ENCODE measurements at places on chromosomes 12 and 14. TPM values are rescaled to one million over a fixed set of nuclear protein-coding genes. Genes with fewer than 3 reads are reported as not detected.

DNA sequence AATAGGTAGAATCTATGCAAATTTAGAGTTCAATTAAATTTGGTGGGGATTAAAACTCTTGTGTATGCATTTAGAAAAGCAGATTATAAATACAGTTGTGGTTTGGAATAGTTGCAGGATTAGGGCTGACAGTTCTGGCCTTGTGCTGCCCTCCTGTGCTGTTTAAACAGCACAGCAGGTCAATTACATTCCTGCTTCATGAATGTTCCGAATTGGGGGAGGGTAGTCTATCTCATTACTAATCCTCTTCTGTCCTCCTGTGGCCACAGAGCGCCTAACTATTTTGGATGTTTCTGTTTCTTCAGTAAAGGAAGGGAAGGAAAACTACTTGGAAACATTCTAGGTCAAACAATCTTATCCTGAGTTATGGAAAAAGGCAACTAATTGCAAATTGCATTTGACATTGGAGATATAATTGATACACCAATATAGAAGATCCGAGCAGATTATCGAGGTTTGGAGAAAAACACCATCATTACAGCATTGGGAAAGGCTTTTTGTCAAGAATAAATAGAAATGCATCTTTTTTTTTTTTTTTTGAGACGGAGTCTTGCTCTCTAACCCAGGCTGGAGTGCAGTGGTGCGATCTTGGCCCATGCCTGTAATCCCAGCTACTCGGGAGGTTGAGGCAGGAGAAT lies 8.7 kb upstream of the GPR19 start:
- DNase-seq = peak; percentile 84

DNA sequence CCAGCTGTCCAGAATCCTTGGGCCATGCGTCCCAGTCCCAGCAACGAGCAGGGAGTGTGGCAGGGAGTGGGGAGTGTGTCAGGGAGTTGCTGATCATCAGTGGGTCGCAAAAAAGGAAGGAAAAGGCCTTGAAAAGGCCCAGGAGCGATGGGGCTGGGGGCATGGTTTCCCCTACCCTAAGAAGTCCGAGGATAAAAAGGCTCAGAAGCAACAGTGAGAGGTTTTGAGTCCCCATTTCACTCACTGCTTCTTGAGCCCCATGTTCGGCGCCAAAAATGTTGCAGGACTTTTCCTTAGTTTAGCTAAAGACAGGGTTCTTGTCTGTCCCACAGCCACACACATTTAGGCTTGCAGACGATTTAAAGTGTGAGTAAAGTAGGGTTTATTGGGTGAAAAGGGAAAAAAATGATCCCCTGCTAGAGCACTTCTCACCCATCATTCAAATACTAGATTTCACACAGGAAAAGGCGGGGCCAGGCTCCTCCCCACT lies 189.5 kb downstream of the KCNC2 start:
- DNase-seq = no peak

GRCh38 chr12:106672314-106673025 lies 89.7 kb downstream of the RFX4 start:
- no peak for DNase-seq

DNA sequence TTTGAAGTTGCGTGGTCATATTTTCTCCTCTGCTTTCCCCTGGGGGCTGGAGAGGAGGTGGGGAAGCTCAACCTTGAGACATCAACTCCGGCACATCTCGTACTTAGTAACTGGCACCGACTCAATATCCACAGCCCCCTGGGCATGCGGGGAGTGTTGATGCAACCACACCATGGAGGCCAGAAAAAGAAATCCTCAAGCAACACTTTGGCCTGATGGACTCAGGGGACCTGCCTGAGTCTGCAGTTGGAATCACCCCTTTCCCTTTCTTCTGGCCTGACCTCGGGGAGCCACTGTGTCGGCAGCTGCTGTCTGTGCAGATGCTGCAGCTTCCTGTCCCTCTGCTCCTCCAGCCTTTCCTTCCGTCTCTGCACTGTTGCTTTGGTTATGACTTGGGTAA lies 11.4 kb upstream of the AACS start:
- peak; percentile 73 for DNase-seq

GRCh38 chr14:63717702-63718101 lies 10.2 kb downstream of the SGPP1 start:
- DNase-seq = no peak

DNA sequence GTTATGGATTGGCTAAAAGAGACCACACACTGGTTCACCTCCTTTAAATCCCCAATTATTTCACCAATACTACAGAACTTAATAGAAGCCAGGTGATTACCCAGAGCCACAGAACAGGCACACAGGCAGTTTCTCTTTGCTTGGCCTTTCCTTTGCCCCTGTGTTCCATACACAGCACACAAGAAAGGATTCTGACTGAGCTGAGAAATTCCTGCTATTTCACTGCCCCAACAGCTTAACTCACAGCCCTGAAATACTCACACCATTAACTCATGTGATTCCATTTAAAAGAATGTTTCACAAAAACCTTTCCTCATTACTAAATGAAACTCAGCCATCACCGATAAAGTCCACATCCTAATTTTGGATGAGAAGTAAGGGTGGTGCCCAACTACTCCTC lies 133.6 kb downstream of the MED13L start:
- DNase-seq = no peak

KERA gene
- total RNA-seq = 0.24 TPM

DNA sequence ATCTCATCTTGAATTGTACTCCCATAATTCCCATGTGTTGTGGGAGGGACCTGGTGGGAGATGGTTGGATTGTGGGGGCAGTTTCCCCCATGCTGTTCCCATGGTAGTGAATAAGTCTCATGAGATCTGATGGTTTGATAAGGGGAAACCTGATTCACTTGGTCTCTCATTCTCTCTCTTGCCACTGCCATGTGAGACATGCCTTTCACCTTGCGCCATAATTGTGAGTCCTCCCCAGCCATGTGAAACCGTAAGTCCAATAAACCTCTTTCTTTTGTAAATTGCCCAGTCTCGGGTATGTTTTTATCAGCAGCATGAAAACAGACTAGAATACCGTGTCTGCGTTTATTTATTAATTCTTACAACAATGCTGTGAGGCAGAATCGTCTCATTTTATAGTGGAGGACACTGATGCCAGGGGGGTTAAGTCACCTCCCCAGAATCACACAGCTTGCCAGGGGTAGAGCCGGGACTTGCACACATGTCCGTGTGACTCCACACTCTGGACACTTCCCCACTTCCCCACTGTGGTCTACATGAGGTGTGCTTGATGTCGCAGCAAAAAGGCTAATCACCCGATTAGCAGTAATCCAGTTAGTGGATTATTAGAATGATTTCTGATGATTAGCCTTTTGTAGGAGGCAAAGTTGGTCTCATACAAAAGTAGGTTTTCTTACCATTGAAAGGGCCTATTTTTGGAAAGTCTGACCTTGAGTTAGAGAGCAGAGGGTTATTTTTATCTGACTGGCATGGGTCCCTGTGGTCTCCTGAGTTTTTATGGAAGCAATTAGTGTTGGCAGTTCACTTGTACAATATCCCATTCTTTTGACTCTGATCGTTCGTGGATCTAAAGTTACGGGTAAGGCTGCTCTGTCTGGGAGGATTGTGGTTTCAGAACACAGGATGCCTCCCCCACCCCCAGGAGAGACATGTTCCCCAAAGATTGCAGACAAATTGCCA lies 47.4 kb upstream of the BCL7A start:
- DNase-seq = no peak

GRCh38 chr12:113318046-113318656 lies 16.8 kb downstream of the SLC8B1 start:
- no peak for DNase-seq

GRCh38 chr12:108622921-108623514 lies 10.7 kb downstream of the SELPLG start:
- no peak for DNase-seq

DHRS7 gene
- total RNA-seq = 14.6 TPM

DPPA3 gene
- 1.1 TPM for total RNA-seq

NPFF gene
- not detected for total RNA-seq

DNA sequence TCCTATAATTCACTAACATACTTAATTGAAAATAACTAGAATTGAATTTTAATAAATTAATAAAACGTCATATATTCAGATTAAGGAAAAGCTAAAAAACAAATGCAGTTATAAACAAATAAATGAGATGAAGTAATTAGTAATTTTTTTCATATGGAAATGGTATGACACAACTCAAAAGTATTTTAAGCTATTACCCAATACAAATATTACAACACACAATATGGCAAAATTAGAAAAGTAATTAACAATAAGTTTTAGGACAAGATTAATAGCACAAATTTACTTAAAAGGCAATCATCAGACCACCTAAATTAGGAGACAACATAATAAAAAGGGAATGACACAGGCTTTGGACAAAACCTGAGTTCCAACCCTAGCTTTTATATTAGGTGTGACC lies 81.7 kb downstream of the EEA1 start:
- no peak for DNase-seq

GRCh38 chr14:72810201-72810600 lies 83.7 kb downstream of the DPF3 start:
- no peak for DNase-seq

DNA sequence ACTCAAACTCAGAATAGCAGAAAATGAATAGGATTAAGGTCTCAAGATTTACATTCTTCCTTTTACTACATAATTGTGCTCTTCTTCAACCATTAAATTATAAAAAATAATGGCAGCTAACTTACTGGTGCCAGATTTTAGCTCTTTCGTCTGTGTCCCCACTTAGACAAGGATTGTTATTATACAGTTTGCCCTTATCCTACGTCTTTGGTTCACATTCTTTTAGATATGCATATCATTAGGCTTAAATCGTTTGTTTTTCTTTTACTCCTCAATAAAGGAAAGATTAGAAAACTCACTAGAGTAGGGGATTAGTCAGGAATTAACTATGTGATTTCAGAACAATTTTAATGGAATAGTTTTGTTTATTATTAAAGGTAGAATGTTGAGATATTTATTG lies 129.6 kb upstream of the GARIN2 start:
- no peak for DNase-seq

DNA sequence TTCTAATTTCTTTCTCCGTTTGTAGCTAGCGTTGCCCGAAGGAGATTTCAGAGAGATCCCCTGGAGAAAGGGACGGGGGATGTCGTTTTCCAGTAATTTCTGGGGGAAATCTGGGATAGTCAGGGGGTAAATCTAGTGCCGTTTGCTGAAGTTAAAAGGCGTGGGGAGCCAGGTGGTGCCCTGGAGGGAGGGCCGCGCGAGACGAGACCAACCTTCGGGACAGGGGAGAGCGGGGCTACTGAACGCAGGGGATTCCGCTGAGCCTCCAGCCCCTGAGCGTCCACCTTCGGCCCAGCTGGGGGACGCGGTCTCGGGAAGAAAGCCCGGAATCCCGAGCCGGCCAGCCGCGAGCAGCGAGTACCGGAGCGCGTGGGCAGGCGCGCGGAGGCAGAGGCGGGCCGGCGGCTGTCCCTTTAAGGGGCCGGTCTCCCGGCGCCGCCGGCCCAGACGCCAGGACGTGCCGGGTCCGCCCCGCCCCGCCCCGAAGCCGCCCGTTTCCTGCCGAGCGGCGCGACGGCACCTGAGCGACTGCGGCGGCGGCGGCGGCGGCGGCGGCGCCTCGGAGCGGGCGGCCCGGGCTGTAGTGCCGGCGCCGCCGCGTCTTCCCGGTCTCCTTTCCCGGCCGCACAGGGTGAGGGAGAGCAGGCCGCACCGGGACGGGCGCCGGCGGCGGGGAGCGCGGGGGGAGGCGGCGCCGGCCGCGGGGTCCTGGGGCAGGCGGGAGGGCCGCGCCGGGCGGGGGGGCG lies at the start of gene KTN1:
KTN1 (plus strand) TSS at position 484 of the 746 bp plus-strand sequence. CDS start 31,842 bp downstream, outside the sequence.
- peak; percentile 84 for DNase-seq

DNA sequence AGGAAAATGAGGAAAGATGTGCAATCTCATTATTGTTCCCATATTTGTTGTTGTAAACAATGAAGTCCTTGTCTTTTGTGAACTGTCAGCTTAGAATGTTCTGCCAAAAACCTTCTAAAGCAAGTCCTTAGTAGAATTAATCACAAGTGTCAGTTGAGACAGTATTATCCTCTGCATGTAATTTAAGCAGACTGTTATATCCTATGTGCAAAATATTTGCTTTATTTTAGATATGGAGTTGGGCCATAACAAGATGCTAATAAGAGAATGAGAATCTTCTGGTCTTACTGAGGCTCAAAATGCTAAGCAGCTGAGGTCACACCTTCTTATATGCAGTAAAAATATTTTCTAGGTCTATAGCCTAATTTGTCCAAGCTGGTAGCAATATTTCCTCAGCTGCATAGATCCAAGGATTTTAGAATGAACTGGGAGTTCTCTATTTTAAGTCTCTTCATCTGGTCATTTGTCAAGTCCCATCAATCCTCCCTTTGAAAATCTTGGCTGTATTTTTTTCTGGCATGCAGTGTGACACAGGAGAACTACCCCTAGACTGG lies 222.3 kb upstream of the NAV3 start:
- no peak for DNase-seq

DNA sequence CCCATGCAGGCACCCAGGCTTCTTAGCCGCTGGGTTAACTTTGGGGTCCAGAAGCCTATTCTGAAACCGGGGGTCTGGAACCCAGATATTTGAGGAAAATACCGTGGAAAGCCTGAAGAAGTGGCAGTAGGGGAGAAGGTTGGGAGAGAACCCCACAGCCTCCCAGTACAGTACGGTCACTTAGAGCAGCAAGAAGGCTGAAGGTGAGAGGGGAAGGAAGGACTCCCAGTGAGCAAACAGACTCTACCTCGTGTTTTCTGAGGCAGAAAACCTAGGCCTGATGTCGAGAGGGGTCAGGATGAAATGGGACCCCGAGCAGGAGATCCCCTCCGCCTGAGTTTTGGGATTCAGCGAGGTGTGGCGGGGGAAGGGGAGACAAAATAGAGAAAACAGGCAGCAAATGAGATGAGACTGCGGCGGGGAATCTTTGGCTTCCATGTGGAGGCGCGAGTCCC lies 10.7 kb upstream of the CALCOCO1 start:
- DNase-seq = no peak

DNA sequence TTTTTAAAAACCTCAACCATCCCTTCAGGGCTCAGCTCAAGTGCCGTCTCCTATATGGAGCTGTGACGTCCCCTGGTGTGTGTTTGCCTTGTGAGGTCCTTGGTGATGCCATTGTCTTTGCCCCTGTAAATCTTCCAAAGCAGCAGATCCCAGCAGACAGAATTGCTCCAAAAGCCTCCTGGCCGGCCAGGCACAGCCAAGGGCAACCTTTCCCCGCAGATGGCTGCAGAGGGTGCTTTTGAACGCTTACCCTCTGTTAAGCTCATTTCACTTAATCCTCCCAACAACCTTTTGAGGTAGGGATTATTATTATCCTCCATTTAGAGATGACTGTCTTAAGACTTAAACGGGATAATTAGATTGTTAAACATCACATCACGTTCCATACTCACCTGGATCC lies 51.4 kb downstream of the RFX4 start:
- no peak for DNase-seq

DNA sequence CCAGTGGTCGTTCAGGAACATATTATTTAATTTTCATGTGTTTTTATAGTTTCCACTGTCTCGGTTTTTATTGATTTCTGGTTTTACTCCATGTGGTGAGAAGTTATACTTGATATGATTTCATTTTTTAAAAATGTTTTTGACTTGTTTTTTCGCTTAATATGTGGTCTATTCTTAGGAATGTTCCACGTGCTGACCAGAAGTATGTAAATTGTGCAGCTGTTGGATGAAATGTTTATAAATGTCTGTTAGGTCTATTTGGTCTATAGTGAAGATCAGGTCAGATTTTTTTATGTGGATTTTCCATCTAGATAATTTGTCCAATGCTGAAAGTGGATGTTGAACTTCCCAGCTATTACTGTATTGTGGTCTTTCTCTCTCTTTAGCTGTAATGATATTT lies 433.8 kb upstream of the MIS18BP1 start:
- DNase-seq = no peak

OLR1 gene
- 0.87 TPM for total RNA-seq

- no peak for DNase-seq
Observed at GRCh38 chr12:24363177-24363754, 413.8 kb upstream of the SOX5 start.

CALCOCO1 gene
- total RNA-seq = 167 TPM

ENDOU gene
- total RNA-seq = 0.16 TPM

- DNase-seq = no peak
Observed at GRCh38 chr12:77031745-77032144, 33.6 kb downstream of the E2F7 start.
